Osteocyte (in vitro differentiated cells): ENCODE measurements at places on chromosomes 7 and 10.

DNA sequence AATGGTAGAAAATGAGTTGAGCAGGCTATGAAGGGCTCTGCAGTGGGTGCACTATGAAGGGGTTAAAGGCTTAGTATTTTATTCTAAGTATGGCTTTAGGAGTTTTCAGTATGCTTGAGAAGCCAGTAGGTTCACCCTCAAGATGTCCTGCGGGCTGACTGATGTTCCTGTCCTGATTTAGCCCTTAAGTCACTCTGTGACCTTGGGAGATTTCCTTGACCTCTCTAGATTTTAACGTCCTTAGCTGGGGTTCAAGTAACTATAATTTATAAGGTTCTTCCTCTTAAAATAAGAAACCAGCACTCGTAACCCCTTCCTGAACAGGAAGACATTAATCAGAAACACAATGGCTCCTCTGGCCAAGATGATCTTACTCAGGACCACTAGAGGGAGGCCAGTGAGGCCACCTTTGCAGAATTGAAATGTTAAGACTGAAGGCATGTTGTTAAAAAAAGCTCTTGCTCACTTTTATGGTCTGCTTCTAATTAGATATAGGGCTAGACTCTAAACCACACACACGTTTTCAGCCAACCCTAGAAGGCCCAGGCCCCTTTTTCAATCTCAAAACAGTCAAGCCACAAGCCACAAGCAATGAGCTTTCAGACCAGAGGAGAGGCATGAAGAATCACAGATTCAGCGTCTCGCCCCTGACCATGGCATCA lies 41.9 kb downstream of the CDK1 start:
- no peaks in the 10 kb centered on the region for H3K36me3 ChIP-seq
- DNase-seq: no peak
- peaks cover 33% of the 10 kb centered on the region for H3K4me1 ChIP-seq
- no peaks in the 10 kb centered on the region for H3K27me3 ChIP-seq

- H3K27ac ChIP-seq: no peak overlapping the region
- no peaks in the 10 kb centered on the region for H3K4me1 ChIP-seq
- H3K27me3 ChIP-seq: no peaks in the 10 kb centered on the region
- no peaks in the 10 kb centered on the region for H3K36me3 ChIP-seq
These were observed 199.3 kb downstream of the SNX10 start for GRCh38 chr7:26490640-26491624.

GRCh38 chr10:95604630-95605029 lies 43.5 kb upstream of the SORBS1 start:
- no peak overlapping the region for H3K4me3 ChIP-seq
- peaks cover 21% of the 10 kb centered on the region for H3K36me3 ChIP-seq
- H3K27me3 ChIP-seq: peaks cover 2% of the 10 kb centered on the region
- no peak for DNase-seq
- H3K27ac ChIP-seq: no peak overlapping the region
- no peaks in the 10 kb centered on the region for H3K4me1 ChIP-seq

DNA sequence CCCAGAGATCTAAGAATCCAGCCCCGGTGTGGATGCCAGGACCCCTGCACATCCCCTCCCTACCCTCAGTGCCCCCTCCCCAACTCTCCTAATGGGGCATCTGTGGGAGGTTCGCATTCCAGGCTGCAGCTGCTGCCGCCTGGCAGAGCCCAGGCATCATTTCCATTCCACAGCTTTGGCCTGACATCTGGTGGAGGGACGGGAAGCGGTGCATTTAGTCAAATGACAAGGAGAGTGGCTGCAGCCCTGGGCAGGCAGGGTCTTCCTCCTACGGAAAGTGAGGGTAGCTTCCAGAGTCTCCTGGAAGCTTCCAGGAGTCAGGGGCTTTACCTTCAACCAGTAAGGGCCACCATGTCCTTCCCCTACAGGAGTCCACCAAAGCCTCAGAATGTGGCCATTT lies 30.8 kb downstream of the PRLHR start:
- no peak overlapping the region for H3K4me3 ChIP-seq
- DNase-seq: peak; percentile 75
- no peak overlapping the region for H3K27ac ChIP-seq
- no peaks in the 10 kb centered on the region for H3K4me1 ChIP-seq
- peaks cover 16% of the 10 kb centered on the region for H3K27me3 ChIP-seq

GRCh38 chr7:2477447-2478398 lies 1.5 kb upstream of the GRIFIN start:
- H3K4me1 ChIP-seq: peaks cover 24% of the 10 kb centered on the region
- H3K27ac ChIP-seq: no peak overlapping the region
- no peak overlapping the region for H3K4me3 ChIP-seq
- H3K36me3 ChIP-seq: no peaks in the 10 kb centered on the region
- no peaks in the 10 kb centered on the region for H3K27me3 ChIP-seq

- no peaks in the 10 kb centered on the region for H3K27me3 ChIP-seq
- H3K4me1 ChIP-seq: peaks cover 62% of the 10 kb centered on the region
- peak overlapping the region; percentile 72 for H3K27ac ChIP-seq
- H3K4me3 ChIP-seq: peak overlapping the region; percentile 40
These were observed 9.7 kb upstream of the TTYH3 start for GRCh38 chr7:2621948-2622640.

DNA sequence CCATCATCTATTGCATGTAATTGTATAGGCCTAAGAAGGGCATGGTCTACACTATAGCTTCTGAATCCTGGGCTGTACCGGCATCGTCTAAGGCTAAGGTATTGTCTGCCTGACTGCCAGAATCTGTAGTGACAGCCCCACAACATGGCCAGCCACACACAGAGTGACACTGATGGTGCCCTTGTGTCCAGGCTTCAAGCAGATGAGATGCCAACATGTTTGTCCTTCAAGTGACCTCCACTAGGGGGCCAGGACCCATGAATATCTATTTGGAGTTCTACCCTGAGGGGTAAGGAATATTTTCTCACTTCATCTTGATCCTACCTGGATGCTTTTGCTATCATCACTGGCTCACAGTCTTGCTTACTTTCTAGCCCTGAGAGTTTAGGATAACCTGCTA lies 1.5 kb downstream of the CYP3A7 start:
- no peaks in the 10 kb centered on the region for H3K4me1 ChIP-seq
- H3K27me3 ChIP-seq: peaks cover 12% of the 10 kb centered on the region
- no peak for DNase-seq
- H3K4me3 ChIP-seq: no peak overlapping the region
